Panc1 (cell line): ENCODE measurements at places on chromosomes 7 and 10.

DNA sequence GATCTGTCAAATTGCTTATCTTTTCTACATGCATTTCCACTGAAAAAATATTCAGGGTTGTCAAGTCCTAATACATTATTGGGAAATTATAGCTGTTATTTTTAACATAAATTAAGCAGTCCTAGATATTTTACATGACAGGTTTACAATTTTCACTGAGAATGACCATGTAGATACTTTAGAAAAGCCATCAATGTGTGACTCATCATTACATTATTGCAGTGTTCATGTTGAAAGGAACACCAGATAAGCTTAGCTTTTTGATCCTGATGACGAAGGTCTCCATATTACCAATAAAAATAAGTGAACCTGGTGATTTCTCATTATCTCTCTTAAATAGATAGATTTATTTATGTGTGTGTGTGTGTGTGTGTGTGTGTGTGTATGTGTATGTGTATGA, 529.5 kb upstream of the PCDH15 start:
- no peak for DNase-seq

DNA sequence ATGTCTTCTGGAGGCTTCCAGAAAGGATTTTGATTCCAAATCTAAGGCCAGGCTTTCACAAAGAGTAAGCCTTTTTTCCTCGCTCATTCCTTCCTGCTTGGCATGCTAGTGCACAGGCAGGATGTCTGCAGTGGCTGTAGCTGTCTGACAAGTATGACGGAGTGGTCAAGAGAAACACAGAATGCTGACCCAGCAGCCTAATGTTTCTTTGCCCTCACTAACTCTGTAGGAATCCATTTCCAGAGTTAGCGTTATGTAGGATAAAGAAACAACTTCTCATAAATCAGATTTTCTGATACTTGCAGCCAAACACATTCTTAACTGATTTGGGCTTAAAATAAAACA, 190.8 kb upstream of the AGK start:
- DNase-seq = no peak

- no peak for DNase-seq
Measured at GRCh38 chr7:139112316-139112715, 2.8 kb upstream of the ZC3HAV1 start.

GRCh38 chr10:24961582-24961981, 9.2 kb upstream of the PRTFDC1 start:
- DNase-seq = no peak

DNA sequence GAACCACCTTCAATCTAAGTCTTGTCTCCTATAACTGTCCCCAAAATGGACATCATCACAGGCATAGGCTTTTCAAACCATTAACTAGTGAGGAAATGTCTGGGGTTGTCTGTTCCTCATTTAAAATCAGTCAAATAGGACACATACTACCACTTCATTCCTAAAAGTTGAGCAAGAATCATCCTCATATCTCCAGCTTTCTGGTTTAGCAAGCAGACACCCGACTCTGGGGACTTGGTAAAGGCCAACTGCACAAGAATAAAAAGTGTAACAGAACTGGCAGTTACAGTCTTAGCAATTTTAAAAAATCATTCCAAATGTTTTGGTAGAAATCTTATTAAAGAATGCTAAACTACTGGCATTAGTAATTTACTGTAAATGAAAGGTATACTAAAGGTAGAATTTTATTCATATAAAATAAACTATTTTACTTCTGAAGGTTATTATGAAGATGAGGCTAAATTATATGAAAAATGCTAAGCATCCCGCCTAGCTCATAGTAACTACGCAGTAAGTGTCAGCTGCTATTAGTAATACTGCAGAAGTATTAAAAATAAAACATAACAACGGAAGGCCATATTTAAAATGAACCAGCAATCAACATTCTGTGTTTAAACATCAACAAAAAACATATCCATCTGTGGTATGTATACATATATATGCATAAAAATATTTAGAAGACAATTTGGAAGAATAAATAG, 60.8 kb downstream of the ZNF438 start:
- DNase-seq = no peak

- DNase-seq = no peak
Measured at GRCh38 chr10:30057894-30058556, 1.4 kb downstream of the JCAD start.

DNA sequence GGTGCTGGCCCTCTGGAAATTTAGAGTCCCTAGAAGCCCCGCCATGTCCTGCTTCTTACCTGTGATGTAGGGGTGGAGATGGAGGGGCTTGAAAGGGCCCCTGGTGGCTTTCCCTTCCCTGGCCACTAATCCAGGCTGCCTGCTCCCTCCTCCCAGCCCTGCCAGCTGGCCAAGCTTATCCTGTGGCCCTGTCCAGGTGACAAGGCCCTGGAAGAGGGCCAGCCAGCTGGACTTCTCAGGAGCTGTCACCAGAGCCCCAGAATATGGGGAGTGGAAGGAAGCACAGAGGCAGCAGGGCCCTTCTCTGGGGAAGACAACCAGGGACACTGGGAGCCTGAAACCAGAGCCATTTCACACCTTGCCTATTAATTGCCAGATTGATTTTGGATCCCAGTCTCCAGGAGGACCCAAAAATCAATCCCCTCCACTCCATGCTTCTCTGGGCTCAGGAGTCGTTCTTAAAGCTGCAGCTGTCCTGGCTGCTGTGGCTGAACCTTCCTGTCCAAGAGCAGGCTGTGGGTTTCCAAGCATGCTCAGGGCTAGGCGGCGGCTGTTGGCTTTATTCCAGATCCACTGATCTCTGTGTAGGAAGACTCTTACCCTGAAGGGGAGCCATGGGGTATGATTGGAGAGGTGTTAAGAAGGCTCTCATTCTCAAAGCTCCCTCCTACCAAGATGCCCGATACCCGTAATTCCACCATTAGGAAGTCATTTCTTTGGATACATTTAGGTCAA, 52.6 kb upstream of the PCBD1 start:
- no peak for DNase-seq
